Activated CD4-positive, alpha-beta T cell treated with anti-CD3 and anti-CD28 coated beads, Interleukin-2, amount 10 ng/mL, durations not matched to agents 7 days and 5 days (primary cell): ENCODE measurements at places on chromosomes 6 and 20. TPM values are rescaled to one million over a fixed set of nuclear protein-coding genes. Genes with fewer than 3 reads are reported as not detected.
A peak's percentile ranks its signal among the peaks of the same experiment; 100 is the strongest.

GRCh38 chr6:37938909-37939308 is 119.4 kb downstream of the ZFAND3 start:
- DNase-seq = no peak

DNA sequence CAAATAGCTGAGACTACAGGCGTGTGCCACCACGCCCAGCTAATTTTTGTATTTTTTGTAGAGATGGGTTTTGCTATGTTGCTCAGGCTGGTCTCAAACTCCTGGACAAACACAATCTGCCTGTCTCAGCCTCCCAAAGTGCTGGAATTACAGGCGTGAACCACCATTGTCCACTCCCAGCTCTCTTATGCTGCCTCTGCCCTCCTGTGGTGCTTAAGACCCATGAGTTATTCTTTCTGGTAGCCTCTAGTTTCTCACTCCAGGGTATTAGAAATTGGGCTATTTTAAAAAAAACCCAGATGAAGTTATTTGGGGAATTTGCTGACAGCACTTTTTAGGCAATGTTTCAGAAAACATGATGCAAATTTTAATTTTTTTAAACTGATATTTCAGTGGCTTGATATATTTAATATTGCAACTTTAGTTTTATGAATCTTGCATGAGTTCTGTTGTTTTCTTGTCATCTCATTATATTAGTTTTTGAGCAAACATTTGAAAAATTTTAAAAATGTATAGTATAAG is 114.0 kb upstream of the FOXO3 start:
- no peak for DNase-seq

DNA sequence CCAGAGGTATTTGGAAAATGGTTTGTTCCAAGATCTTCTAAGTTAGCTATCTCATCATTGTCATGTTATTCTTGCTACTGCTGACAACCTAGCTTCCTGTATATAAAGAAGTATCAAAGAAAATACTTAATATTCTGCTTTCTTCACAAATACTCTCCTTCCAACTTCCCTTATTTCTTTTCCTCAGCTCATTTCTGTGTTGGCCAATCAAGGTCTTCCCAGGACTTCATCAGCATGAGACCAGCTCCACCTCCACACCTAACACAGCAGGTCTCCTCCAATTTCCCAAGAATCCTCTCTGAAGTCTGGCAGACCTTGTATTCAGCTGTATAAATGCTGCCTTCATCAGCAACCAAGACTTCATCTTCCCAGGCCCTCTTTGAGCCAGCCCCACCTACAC is 538.6 kb upstream of the JARID2 start:
- no peak for DNase-seq

- no peak for DNase-seq
Measured at GRCh38 chr6:6085928-6086668, 79.4 kb upstream of the NRN1 start.

DNA sequence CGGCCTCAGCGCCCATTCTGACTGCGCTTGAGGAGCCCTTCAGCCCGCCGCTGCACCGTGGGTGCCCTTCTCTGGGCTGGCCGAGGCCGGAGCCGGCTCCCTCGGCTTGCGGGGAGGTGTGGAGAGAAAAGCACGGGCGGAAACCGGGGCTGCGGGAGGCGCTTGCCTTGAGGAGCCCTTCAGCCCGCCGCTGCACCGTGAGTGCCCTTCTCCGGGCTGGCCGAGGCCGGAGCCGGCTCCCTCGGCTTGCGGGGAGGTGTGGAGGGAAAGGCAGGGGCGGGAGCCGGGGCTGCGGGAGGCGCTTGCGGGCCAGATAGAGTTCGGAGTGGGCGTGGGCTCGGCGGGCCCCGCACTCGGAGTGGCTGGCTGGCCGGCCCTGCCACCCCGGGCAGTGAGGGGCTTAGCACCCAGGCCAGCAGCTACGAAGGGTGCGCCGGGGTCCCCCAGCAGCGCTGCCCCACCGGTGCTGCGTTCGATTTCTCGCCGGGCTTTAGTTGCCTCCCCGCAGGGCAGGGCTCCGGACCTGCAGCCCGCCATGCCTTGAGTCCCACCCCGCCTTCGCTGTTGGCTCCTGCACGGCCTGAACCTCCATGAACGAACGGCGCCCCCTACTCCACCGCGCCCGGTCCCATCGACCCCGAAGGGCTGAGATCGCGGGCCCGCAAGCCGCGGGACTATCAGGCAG is 45.7 kb upstream of the MCUR1 start:
- no peak for DNase-seq

DNA sequence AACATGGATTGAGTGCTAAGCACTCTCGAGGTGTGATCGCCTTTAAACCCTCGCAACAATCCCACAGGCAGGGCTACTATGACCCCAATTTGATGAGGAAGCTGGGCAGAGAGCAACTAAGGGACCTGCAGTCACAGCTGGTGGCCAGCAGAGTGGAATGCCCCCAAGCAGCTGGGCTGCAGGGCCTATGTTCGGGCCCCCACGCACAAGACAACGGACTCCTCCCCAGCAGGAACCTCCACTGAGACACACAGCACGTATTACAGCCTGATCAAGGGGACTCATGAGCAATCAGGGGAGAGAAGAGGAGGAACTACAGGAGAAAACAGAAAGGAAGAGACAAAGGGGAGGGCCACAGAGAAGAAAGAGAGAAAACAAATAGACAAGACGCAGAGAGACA is 21.7 kb downstream of the CST7 start:
- peak; percentile 2 for DNase-seq

- DNase-seq = no peak
Measured at GRCh38 chr6:38387461-38387860, 252.3 kb downstream of the BTBD9 start.

- no peak for DNase-seq
Measured at GRCh38 chr6:37136821-37137200, 33.1 kb upstream of the PIM1 start.

DNA sequence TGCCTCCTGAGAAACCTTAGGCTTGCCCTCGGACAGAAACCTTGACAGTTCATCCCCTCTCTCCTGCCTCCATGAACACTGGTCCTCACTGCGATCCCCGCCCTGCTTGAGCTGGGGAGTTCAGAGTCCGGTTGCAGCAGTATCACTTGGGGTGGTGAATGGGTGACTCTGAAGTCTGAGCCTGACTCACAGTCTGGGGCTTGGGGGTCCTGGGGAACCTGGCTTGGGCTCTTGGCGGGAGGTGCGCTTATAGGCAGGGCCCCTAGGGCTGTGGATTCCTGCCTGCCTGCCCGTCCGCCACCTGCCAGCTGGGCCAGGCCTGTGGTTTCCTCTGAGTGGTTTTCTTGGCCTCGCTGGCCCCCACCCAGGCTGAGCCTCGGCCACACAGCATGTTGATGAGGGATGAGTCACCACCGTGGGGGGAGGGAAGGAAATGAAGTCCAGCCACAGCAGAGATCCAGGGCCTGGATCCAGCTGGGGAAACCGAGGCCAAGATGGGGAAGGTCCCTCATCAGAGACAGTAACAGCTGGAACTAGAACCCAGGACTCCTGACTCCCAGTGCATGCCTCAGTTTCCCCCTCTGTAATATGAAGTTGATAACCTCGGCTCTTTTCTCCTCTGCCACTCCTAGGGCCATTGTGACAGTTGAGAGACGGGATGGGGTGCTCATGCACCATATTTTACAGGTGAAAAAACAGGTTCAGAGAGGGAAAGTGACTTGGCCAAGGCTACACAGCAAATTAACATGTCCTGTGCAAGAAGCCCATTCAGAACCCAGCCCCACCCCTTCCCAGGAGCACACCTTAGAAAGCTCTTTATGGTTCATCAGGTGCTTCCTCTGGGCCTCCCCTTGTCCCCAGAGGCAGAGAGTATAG is 9.2 kb downstream of the FOXS1 start:
- DNase-seq = peak; percentile 23

- no peak for DNase-seq
Measured at GRCh38 chr6:15263780-15264374, 18.0 kb downstream of the JARID2 start.

- DNase-seq = no peak
Measured at GRCh38 chr6:16397623-16398022, 159.2 kb downstream of the GMPR start.

DNA sequence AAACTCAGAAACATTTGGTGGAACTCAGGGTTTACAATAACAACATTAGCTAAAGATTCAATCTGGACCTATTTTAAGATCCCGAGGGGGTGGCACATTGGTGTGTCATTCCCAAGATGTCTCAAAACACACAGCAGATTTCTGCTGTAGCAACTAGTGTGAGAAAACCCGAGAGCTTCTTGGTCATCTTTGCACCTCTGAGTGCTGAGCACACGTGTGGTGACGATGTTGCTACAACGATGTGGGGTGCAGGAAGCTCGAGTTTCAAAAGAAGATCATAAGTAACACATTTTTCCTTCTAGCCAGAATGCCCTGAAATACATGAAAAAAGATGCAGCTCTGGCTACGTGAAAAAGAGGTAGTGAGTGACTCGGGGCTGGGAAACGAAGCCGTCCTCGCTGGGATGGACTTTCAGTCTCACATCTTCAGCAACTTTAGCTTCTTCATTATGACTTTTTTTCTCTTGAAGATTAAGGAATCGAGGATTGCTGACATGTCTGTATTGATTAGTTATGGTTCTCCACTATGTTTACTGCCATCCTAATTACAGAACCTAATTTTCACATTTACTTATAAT is 1.5 kb downstream of the RAMACL start:
- DNase-seq = no peak

- DNase-seq = no peak
Measured at GRCh38 chr6:25913741-25914140, 16.8 kb downstream of the SLC17A2 start.

DNA sequence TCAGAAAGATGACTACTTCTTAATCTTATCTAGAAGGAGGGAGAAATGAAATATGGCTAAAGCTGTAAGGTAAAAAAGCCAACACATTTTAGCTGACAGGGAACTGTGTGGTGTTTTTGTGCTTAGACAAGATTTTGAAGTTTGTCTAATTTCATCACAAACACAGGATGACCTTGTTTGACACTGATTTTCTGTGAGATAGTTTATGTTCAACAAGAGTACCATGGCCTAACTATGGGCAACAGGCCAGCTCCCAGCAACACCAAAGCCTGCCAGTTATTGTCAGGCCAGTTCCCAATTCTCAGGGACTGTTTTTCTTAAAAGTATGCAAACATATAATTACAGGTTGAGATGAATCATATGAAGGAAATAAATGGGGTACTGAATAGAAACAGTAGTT is 5.5 kb upstream of the ABCF1 start:
- DNase-seq = no peak

- no peak for DNase-seq
Measured at GRCh38 chr20:51311636-51312479, 230.7 kb downstream of the NFATC2 start.

DNA sequence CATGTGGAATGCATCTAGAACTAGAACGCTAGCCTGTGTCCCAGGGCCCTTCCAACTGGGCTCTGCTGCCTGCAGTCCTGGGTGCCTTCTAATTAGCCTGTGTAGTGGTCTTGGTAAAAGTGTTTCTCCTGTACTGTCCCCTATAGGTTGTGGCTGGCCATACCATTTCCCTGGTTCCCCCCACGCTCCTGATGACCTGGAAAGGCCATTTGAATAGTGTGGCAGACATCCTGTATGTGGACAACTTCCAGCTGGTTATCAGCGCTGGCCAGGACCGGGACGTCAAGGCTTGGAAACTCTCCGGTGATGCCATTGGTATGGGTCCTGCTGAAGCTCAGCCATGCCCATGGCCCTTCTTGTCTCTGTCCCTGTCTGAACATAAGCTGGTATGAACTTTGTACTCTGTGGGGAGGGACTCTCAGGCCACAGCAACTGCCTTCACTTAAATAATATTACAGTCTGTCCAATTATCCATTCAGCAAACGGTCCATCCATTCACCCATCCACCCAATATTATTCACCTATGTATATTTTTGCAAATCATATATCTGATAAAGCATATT is 60.7 kb downstream of the SUN5 start:
- DNase-seq = no peak

- no peak for DNase-seq
Measured at GRCh38 chr20:45971425-45971674, 653 bp downstream of the ZNF335 start.

- DNase-seq = no peak
Measured at GRCh38 chr20:40323361-40323794, 365.7 kb downstream of the MAFB start.

DNA sequence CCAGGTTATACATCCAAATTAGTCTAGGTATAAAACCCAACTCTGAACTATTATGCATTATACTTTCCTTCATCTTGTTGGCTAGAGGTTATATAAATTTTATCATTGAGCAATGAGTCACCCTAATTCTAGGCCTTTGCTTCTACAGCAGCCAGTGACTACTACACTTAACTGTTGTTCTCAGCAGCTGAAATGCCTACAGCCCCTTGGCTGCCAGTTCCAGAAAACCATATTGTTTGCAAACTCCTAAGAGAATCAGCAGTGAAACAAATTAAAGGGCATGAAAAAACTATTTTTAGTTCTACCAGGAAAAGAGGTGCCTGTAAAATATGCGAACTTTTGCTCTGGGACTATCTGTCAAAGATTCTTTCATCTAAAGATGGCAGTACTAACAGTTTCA is 292.8 kb downstream of the FRK start:
- no peak for DNase-seq

DNA sequence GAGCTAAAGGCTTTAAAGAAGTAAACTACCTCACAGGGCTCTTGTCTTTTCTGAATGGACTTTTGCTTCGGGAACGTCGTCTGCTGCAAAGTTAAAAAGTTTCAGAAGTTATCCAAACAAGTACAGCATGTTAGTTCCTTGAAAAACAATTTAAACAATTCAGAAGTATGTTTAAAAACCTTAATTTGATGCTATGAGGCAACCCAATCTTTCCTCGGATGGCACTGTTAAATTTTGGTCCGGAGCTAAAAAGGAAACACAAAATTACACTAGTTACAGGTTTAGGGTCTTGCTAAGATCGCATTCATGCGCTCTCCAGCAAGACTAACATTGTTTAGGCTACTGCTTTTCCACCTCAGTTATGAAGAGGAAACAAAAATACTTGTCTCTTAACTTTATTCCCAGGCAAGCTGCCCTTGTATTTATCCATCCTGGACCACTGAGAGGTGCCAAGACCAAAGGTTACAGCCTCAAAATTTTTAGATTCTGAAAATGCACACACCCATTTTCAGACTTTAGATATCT is 12.7 kb downstream of the RBM39 start:
- DNase-seq = no peak

DNA sequence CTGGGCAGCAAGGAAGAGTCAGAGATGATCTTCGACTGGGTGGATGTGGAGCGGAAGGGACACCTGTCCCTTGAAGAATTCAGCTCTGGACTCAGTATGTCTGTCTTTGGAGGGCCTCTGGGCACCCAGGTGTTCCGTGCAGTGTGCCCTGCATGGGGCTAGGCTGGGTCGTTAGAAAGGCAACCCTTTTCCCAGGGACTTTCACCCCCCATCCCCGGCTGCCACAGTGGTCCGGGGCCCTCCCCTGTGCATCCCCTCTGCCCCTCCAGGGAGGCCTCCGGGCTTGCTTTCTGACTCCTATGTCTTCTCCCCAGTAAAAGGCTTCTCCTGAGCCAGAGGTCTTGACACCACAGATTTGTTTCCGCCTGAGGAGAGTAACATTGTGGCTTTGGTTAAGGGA is 16.2 kb downstream of the RAB44 start:
- DNase-seq = no peak

GRCh38 chr6:85285114-85285513 is 164.8 kb upstream of the NT5E start:
- no peak for DNase-seq

Gene INSM1
- not detected for total RNA-seq

Gene VSTM2L
- total RNA-seq = not detected

Gene TMEM239
- total RNA-seq = not detected

Gene ADRM1
- 86.1 TPM for total RNA-seq

Gene HSF2
- 12.6 TPM for total RNA-seq

Gene TRIM31
- not detected for total RNA-seq

Gene DEFB132
- not detected for total RNA-seq

Gene F13A1
- not detected for total RNA-seq

Gene TCP11
- total RNA-seq = not detected

Gene TGM2
- 0.21 TPM for total RNA-seq

Gene SLC12A5
- 0.87 TPM for total RNA-seq
